ENCODE measurements at places on chromosomes 3 and 15.

- peak; percentile 74 for DNase-seq
These were observed 153.6 kb downstream of the TNIK start for GRCh38 chr3:171306631-171307030.

DNA sequence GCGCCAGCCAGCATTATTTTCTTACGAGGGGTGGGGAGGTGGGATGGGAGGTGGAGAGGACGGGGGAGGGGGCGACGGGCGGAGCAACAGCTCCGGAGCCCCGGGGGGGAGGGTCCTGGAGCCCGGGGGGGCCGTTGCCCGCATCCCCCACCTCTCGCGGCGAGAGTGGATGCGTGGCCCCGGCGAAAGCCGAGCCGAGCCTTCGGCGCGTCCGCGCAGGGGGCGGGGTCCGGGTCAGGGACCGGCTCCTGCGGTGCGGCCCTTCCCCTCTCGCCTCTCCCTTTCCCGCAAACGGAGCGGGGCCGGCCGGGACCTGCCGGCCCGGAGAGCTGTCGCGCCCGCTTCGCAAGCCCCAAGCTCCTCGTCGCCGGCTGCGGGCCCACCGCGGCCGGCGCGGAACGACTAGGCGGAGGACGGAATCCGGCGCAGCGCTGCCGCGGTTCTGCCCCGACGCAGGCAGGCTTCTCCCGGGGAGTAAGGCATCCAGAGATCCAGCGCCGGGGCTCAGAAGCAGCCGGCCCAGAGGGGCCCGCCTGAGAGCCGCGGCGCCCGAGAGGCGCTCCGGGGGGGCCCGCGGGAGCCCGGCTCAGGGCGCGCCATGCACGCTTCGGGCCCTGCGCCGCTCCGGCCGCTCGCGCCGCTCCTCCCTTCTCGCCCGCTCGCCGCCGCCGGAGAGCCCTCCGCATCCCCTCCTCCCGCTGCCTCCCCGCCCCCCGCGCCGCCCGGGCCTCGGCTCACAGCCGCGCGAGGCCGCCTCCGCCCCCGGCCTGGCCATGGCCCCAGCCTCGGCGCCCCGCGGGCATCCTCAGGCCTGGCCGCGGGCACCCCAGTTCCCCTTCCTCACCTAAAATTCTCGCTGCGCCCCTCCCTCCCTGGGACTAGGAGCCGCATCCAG is 459 bp upstream of the ADCY5 start:
- no peak for DNase-seq

DNA sequence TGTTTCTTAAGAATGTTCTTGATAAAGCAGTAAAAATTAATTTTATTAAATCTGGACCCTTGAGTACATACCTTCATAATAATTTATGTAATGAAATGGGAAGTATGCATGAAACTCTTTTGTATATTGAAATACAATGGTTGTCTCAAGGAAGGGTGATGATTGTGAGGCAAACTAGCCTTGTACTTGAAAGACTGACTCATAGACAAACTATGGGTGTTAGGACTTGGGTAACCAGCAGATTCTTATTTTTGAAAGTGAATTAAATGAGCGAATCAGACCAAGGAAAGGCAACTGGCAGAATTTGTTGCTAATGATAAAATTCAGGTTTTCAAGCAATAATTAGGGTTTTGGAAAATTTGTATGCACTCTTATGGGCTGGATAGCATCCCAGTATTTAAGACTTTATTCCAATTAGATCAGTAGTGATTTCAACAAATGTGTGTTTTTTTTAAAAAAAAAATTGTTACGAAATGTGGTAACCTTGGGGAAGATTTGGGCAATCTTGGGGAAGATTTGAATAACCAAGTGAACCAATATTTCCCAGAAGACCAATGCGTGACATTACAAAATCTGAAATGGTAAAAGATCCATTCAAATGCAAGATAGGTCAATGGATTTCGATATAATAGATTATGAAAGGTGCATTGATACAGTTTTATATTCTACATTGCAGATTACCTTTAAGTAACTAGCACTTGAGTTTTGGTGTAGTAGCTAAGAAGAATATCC is 42.0 kb downstream of the ATP2C1 start:
- no peak for DNase-seq

DNA sequence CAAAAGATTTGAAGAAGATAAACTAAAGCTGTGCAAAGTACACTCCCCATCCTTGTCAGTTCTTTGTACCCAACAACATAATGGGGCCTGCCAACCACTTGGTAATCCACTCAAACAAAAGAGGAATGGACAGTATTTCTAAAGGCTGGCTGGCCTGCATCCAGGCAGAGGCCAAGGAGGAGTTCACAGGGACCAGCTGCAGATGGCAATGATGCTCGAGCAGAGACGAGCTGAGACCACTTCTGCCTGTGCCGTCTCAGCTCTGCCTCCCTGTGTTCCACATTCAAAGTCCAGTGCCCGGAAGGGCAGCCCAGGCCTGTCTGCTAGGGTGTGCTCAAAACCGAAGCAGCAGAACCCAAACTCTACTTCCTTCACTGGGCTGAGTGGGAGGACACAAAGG is 14.3 kb downstream of the CXCR6 start:
- no peak for DNase-seq

GRCh38 chr15:33559207-33559890 is 248.6 kb downstream of the RYR3 start:
- no peak for DNase-seq

GRCh38 chr3:162769564-162769963 is 1273.0 kb downstream of the OTOL1 start:
- DNase-seq: no peak

- DNase-seq: no peak
These were observed 30.5 kb downstream of the CA12 start for GRCh38 chr15:63351170-63351569.

DNA sequence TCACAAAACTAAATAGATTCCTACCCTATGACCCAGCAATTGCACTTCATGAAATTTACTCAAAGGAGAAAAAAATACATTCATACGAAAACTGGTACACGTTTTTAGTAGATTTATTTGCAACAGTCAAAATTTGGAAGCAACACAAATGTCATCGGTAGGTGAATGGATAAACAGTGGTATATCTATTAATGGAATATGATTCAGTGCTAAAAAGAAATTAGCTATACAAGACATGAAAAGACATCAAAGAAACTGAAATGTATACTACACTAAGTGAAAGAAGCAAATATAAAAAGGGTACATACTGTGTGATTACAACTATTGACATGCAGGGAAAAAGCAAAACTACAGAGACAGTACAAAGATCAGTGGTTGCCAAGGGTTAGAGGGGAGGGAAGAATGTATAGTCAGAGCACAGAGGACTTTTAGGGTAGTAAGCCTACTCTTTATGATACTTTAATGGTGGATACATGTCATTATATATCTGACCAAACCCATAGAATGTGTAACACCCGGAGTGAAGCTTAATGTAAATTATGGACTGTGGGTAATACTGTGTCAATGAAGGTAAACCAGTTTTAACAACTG is 31.6 kb downstream of the RFX7 start:
- DNase-seq: no peak

DNA sequence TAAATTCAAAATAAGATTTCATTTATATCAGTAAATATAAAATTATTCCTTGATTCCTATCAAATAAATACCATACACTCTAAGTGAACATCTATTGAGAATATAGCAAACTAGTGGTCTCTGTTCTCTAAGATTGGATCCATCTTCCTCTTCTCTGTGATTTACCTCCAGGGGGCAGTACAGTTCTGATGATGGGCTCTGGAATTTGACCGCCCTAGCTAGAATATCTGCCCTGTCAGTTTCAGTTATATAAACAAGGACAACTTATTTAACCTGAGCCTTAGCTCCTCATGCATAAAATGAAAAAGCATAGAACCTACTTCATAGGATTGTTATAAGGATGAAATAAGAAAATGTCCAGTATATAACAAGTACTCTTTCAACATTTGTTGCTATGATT is 171.1 kb upstream of the CCDC54 start:
- DNase-seq: no peak

- DNase-seq: peak; percentile 67
These were observed 195.2 kb upstream of the DPPA4 start for GRCh38 chr3:109532257-109533216.

DNA sequence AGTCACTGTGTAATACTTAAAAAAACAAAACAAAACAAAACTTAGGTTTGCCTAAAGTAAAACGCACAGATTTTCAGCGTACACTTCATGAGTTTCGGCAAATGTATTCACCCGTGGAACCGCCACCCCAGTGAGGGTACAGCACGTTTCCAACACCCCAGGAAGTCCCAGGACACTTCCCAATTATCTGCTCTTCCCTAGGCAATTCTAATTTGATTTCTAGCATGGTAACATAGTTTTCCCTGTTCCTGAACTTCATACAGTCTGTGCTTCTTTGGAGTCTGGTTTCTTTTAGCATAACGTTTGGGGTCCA is 497 bp upstream of the CLASP2 start:
- DNase-seq: no peak

- DNase-seq: no peak
These were observed 15.6 kb upstream of the MB21D2 start for GRCh38 chr3:192933259-192933658.

GRCh38 chr3:173253471-173253870 is 112.4 kb upstream of the SPATA16 start:
- no peak for DNase-seq

DNA sequence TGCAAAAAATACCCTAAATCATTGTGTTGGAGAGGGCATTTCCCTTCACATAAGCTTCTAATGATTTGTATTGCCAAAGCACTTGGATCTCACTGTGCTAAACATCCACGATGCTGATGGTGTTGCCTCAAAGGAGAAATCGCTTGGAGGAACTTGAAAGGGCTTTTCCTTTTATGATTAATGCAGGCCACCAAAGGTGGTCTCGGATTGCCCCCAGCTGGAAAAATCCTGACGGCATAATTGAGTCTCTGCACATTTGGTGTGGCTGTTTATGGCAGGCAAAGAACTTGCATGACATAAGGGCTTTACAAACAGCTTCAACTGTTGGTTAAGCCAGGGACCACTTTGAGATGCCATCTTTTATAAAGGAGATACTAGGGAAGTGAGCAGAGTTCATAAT is 664.0 kb upstream of the ADAMTS9 start:
- no peak for DNase-seq

DNA sequence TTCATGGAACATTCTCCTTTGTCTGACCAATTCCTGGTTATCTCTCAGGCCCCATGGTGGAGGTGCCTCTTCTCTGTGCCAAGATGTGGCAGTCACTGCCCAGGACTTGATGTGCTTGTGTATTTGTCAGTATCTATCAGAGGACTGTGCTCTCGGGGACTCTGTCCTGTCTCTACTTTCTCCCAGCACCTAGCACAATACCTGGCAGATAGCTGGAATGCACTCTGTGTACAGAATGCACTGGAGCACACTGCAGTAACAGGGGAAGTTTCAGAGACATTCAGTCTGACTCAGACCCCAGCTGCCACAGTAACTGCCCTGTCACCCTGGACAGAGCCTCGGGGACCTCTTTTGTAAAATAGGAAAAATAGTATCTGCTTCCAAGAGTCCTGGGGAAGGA is 34.6 kb upstream of the SV2B start:
- DNase-seq: no peak

DNA sequence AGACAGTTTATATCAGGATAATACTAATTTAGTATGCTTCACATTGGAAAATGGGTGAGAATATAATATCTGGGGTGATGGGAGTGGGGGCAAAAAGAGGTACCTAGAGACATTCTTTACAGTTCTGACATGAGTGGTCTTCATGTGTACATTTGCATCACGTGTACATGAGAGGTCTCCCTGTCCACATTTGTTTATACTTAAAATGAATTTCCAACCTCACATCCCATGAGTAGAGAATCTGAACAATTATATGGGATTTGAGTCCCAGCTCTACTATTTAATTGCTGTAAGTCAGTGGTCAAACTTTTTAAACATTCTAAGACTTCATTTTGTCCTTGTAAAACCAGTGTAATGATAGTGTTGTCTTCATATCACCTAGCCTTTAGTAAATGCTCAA is 408.4 kb downstream of the NAALADL2 start:
- DNase-seq: no peak
